Temporal lobe (tissue), 4 donors: ENCODE measurements at places on chromosomes 5 and 9. TPM values are rescaled to one million over a fixed set of nuclear protein-coding genes. Genes with fewer than 3 reads are reported as not detected.

The FANCG gene
- 14.0 TPM for total RNA-seq

The ANKRD18A gene
- 1.2 TPM for total RNA-seq

The PCDHB10 gene
- 14.5 TPM for total RNA-seq

The C5orf58 gene
- not detected for total RNA-seq

The FAM78A gene
- 1.2 TPM for total RNA-seq

The AQP7 gene
- not detected for total RNA-seq

The SPATA31C1 gene
- not detected for total RNA-seq

The SPEF2 gene
- 17.5 TPM for total RNA-seq

The CATSPER3 gene
- total RNA-seq, result not detected

The SLCO6A1 gene
- total RNA-seq, result 0.25 TPM

The GPR21 gene
- 10.3 TPM for total RNA-seq

The SHC3 gene
- 59.0 TPM for total RNA-seq

The PCDHGC4 gene
- 87.3 TPM for total RNA-seq

The LOX gene
- total RNA-seq, result 5.9 TPM

The ELOVL7 gene
- total RNA-seq, result 3.9 TPM

The YTHDC2 gene
- total RNA-seq, result 41.6 TPM

The PCDHGA3 gene
- 6.6 TPM for total RNA-seq

The FBXW5 gene
- total RNA-seq, result 41.8 TPM

The MYMK gene
- total RNA-seq, result not detected

The ADRA1B gene
- total RNA-seq, result 0.74 TPM

The VCAN gene
- total RNA-seq, result 208 TPM

The SLC6A7 gene
- total RNA-seq, result 1.5 TPM

The ST8SIA4 gene
- total RNA-seq, result 38.8 TPM

The COL23A1 gene
- total RNA-seq, result 0.49 TPM

The DIAPH1 gene
- total RNA-seq, result 25.8 TPM

The NDUFS4 gene
- total RNA-seq, result 67.1 TPM

The FBP2 gene
- not detected for total RNA-seq

The DAB2 gene
- total RNA-seq, result 13.3 TPM

The CD274 gene
- 0.49 TPM for total RNA-seq

The BARHL1 gene
- total RNA-seq, result not detected

The SLC36A2 gene
- not detected for total RNA-seq

The LCN6 gene
- total RNA-seq, result not detected

The HMCN2 gene
- under 0.01 TPM for total RNA-seq

The PLCXD3 gene
- 7.6 TPM for total RNA-seq

The BTNL8 gene
- total RNA-seq, result under 0.01 TPM

The OLFML2A gene
- 3.2 TPM for total RNA-seq

The AUH gene
- 21.6 TPM for total RNA-seq

The TEK gene
- 6.1 TPM for total RNA-seq

The PDE6A gene
- not detected for total RNA-seq

The RASGRF2 gene
- 7.9 TPM for total RNA-seq

The IFNA2 gene
- not detected for total RNA-seq

The PPP2R2B gene
- total RNA-seq, result 91.0 TPM

The STK32A gene
- total RNA-seq, result 2.7 TPM

The PCSK5 gene
- total RNA-seq, result 11.6 TPM

The MRRF gene
- 15.0 TPM for total RNA-seq

The ASPN gene
- 5.9 TPM for total RNA-seq

The FBP1 gene
- not detected for total RNA-seq

The PCDHB8 gene
- total RNA-seq, result 4.9 TPM
